ENCODE measurements at places on chromosomes 5 and 9.

DNA sequence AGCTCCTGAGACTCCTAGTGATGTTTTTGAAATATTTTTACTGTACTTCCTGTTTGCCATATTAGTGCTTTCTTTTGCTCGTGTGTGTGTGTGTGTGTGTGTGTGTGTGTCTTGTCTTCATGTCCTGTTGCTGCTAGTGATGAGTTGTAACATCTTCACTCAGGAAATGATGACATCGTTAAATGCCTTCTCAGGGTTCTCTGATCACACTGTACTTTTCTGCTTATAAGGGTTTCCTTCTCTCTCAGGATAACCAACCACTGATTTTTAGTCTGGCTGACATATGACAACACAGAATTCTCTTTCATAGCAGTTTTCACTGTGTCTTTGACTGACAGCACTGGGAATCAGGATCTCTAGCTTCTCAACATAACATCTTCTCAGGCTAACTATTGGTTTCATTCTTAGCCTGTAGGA, 16.1 kb downstream of the SV2C start:
- peak; percentile 29 for DNase-seq

DNA sequence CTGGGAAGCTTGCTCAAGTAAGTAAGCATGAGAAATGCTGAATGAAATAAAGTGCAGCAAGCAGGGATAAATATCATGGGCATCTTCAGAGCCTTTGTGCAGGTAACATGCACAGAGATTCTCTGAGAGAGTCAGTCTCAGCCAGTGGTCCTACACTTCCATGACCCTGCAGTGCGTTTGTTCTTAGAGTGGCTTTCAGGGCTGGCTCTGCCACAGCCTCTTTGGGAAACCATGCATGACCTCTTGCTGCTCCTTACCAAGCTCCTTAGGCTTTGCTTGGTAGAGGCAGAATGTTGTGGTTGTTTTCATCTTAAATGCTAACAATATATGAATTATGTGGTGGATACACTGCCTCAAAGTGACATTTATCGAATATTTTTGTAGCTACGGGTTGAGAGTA, 5.4 kb downstream of the SYK start:
- no peak for DNase-seq

- DNase-seq, result no peak
Observed at GRCh38 chr9:77983320-77983662, 48.3 kb downstream of the GNAQ start.

GRCh38 chr5:395921-396530, 47.0 kb upstream of the EXOC3 start:
- no peak for DNase-seq

GRCh38 chr5:116084871-116085715, at the start of gene COMMD10:
Gene COMMD10, plus strand, starts transcription at chr5:116085025.
- peak; percentile 82 for DNase-seq

- DNase-seq, result no peak
Observed at GRCh38 chr9:34332076-34332964, 3.0 kb downstream of the NUDT2 start.
